ENCODE measurements at places on chromosomes 13 and 19. TPM values are rescaled to one million over a fixed set of nuclear protein-coding genes. Genes with fewer than 3 reads are reported as not detected.

DNA sequence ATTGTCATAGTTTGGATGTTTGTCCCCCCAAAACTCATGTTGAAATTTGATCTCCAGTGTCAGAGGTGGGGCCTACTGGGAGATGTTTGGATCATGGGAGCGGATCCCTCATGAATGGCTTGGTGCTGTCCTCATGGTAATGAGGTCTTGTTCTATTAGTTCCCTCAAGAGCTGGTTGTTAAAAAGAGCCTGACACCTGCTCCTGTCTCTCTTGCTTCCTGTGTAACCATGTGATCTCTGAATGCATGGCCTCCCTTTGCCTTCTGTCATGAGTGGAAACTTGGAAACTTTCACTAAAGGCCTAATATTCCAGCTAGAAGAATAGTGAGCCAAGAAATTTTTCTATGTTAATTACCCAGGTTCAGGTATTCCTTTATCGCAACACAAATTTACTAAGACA, 311.4 kb upstream of the ATXN8OS start:
- DNase-seq = no peak

Gene ZSCAN4
- 0.17 TPM for polyA plus RNA-seq

Gene ATP4A
- polyA plus RNA-seq = 0.14 TPM

- DNase-seq = no peak
Measured at GRCh38 chr13:75173457-75174356, 308.3 kb downstream of the TBC1D4 start.

Gene PSG1
- polyA plus RNA-seq = not detected

Gene CALR3
- polyA plus RNA-seq = not detected

GRCh38 chr13:58207501-58207900, 576.0 kb downstream of the PCDH17 start:
- DNase-seq = no peak

- no peak for DNase-seq
Measured at GRCh38 chr13:38826182-38826813, 139.4 kb downstream of the FREM2 start.

DNA sequence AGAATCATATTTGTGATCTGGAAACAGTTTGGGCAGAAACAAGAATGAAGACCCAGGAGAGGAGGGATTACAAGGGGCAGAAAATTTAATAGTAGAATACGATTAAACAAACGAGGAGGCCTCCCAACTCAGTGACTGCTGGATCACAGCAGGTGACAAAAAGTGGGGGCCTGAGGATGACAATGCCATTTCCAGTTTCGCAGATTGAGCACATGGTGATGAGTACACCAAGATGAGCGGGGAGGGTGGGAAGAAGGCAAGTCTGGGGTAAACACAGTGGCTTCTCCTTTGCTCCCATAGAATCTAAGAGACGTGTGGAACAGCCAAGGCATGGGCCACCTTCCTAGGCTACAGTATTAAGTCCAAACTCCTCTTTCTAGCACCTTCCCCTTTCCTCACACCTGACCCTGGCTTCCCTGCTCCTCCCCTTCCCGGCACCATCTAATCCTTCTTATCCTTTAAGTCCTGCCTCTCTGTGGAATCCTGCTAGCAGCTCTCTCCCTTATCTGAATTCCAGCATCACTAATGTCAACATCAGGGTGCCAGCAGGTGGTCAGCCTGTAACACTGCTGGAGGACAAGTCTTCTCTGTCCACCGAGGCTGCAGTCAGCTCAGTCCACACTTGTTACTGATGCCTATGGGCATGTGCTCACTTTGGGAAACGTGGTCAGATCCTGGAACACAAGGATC, 13.5 kb downstream of the ATP7B start:
- DNase-seq = no peak

GRCh38 chr13:89181041-89181440, 1509.9 kb downstream of the SLITRK5 start:
- no peak for DNase-seq

DNA sequence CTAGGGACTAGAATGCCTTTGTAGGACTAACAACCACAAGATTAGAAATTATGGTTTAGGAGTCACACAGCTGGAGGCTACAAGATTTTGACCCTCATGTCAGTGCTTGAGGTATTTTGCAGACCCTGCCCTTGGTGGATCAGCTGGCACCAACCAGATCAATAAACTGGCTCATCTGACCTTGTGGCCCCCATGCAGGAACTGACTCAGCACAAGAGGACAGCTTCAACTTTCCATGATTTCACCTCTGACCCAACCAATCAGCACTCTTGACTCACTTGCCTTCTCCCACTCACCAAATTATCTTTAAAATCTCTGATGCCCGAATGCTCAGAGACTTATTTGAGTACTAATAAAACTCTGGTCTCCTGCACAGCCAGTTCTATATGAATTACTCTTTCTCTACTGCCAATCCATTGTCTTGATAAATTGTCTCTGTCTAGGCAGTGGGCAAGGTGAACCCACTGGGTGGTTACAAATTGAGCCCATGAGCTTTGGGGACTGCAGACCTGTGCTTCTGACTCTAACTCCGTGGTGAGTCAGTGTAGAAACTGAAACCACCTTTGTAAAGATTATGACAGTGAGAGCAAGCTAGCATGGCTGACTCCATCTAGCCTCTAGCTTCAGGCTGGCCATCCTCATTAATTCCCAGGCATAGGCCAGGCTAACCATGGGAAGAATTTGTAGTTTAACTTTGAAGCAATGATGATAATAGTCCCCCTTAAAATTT, 33.9 kb upstream of the CEACAM8 start:
- DNase-seq = no peak

- DNase-seq = no peak
Measured at GRCh38 chr19:10259162-10259905, 7.3 kb downstream of the MRPL4 start.

DNA sequence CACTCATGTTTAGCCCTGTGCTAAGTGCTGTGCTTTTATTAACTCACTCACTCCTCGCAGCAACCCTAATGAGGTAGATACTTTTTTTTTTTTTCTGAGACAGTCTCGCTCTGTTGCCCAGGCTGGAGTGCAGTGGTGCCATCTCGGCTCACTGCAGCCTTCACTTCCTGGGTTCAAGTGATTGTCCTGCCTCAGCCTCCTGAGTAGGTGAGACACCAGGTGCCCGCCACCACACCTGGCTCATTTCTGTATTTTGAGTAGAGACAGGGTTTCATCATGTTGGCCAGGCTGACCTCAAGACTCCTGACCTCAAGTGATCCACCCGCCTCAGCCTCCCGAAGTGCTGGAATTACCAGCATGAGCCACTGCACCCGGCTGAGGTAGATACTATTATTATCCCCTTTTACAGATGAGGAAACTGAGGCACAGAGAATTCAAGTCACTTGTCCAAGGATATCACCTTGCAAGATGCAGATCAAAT, 2.5 kb downstream of the ITPKC start:
- DNase-seq = no peak

DNA sequence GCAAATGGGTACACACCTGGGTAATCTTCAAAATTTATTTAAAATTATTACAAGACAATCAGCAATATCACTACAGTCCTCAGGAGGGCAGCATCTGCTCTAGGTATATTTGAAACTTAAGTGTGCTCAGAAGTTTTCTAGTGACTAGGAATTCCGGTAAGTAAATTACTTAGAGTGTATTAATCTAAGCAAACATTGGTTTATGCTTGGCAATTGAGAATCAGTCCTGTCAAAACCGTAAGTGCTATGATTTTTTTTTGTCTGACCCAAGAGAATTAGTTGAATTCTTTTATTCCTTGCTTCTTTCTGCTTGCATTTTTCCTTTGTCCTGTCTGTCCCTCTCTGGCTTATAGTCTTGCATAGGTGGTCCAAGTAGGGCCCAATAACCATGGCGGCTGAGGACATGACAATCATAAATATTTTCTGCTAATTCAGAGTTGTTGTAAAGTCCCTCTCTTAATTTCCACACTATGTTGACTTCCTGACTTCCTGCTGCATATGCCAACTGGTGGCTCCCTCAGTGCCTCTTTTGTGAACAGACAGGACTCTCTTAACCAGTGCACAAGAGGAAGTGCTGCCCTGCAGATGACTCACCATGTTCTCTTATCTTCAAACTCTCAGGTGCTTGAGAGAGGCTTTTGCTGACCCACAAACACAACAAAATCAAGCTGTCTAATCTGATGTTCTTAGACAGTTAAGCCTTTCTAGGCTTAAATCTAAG, 82.2 kb downstream of the SLAIN1 start:
- DNase-seq = no peak

Gene MTUS2
- 0.74 TPM for polyA plus RNA-seq

DNA sequence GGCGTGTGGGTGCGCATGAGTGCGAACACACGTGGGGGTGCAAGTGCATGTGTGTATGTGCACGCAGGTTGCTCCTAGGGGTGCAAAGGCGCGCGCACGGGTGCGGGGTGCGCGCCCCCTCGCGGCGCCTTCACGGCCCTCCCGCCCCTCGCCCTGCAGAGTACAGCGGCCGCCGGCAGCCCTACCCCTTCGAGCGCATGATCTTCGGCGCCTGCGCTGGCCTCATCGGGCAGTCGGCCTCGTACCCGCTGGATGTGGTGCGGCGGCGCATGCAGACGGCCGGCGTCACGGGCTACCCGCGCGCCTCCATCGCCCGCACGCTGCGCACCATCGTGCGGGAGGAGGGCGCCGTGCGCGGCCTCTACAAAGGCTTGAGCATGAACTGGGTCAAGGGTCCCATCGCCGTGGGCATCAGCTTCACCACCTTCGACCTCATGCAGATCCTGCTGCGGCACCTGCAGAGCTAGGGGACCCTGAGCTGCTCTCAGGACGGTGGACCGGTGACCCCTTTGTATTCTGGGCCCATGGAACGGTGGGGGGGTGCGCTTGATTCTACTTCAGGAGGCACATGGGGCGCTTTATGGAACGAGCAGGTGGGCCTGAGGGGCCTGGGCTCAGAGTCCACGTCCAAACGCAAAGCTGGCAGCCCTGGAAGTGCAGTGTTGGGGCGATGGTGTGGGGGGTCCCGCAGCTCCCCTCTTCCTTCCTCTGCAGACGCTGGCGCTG, 27.7 kb downstream of the TMEM161A start:
- DNase-seq = no peak

DNA sequence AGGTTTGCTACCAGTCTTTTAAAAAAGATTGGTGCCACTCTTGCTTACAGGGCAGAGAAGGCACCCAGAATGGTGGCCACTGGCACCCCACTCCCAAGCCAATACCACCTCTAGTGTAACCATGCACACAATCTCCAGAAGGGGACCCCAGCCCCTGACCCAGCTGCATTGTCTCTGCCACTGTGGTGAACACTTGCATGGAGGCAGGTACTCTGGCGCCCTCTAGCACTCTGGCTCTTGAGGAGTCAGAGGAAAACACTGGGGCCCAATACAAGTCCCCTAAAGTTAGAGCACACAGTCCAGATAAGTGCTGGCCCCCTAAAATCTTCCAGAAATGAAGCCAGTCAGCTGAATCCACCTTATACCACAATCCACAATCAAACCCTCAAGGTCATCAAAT, 6.0 kb downstream of the ERVV-1 start:
- DNase-seq = no peak

- no peak for DNase-seq
Measured at GRCh38 chr19:41373993-41374392, 2.3 kb upstream of the TMEM91 start.

GRCh38 chr13:48682436-48682835, 28.7 kb downstream of the CYSLTR2 start:
- DNase-seq = no peak

Gene F10
- polyA plus RNA-seq = 17.5 TPM

Gene HAUS8
- polyA plus RNA-seq = 12.4 TPM

DNA sequence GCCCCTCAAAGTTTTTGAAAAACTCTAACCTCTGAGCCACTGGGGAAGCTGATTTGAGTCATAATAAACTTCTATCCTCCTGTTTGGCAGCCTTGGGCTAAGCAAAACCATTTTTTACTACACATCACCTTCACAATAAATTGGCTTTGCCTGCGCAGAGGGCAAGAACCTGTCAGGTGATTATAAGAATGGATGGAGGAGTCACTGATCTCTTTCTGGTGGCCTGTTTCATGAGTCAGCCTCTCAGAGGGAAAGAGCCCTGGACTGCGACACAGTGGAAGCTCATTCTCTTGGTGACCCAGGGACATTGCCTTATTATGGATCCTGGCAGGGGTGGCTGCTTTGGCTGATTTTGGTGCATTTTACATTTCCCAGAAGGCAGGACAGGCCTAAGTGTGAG, 17.5 kb upstream of the PSG9 start:
- no peak for DNase-seq

DNA sequence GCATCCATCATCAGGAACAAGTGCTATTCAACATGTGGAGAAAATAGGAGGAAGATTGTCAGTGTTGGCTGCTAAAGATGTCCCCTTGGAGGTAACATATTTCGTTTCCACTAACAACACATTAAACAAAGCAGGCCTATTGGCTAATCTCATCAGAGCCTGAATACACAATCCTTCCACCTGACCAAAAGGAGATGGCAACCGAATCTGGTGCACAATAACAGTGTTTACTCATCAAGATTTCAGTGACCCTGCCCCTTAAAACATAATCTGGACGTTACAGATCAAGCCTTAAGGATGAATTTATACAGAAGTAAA, 582.5 kb downstream of the EFNB2 start:
- DNase-seq = no peak

- DNase-seq = no peak
Measured at GRCh38 chr13:97226788-97227627, 4.9 kb downstream of the MBNL2 start.

Gene APOC1
- polyA plus RNA-seq = 10.7 TPM

Gene PNMA8B
- polyA plus RNA-seq = 5.3 TPM

GRCh38 chr19:3978145-3978544, 7.1 kb downstream of the EEF2 start:
- no peak for DNase-seq

Gene ANGPTL8
- polyA plus RNA-seq = 0.56 TPM

GRCh38 chr13:50257646-50258045, 242.4 kb downstream of the KCNRG start:
- no peak for DNase-seq

Gene SYCN
- not detected for polyA plus RNA-seq

DNA sequence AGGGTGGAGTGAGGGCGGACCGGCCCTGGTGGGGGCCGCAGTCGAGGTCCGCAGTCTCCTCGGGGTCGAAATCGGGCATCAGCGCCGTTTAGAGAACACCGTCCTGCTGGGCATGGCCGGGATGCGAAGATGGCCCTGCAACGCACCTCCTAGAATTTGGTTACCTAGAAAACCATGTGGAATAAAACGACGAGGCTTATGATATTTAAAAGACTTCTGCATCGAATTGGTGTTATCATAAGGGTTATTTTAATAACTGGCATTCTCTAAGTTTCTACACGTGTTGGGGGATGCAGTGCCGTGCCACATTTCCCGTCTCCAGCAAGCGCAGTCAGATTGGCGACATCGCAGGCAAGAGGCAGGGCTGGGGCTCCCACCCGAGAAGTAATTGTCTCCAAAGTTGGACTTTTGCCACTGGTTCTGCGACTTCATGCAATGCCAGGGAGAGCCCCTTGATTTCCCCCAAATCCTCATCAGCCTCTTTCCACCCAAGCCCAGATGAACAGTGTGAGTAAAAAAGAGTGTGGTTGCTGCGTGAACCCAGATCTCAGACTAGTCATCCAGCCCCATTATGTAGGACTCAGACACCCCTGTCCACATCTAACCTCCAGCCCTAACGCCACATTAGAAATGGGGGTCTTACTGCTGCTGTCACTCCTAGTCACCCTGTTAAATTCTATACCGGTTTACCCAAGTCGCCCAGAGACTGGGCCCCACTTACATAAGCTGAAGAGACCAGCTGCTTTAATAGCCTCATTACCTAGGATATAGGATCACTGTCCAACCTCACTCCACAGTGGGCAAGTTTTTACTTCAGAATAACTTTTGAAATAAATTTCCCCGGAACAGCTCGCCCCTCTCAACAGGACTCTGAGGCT, 571 bp upstream of the DHRS12 start:
- no peak for DNase-seq

- no peak for DNase-seq
Measured at GRCh38 chr19:33629826-33630375, 8.1 kb downstream of the CHST8 start.

Gene C19orf85
- polyA plus RNA-seq = not detected

GRCh38 chr19:49639401-49640112, 386 bp downstream of the RRAS start:
- DNase-seq = no peak
